KG1 (cell line): ENCODE measurements at places on chromosomes 3 and 15.

DNA sequence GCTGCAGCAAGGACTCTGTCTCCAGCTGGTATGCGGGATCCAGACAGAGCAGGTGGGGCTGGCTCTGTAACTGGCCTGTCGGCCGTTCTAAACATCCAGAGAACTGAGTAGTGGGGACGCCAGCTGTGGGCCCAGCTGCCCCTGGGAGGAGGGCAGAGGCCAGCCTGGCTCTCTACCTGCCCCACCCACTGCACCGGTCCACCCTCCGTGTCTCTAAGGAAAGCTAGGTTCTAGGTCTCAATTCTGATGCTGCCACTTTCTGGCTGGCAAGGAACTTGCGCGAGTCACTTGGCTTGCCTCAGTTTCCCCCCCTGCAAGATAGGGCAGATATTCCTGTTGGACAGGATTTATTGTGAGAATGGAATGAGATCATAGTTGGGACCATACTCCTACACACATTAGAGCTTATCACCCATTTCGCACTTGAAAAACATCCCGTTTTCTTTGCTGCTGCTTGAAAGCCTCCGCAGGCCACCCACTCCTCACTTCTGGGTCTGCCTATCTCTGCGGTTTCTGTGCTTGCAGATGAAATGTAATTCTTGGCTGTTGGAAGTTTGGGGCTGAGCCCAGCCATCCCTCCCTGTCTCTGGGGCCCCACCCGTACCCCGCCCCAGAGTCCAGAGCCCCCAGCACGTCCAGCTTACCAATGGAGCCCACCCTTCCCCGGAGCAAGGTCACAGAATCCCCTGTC is 65.8 kb downstream of the IQSEC1 start:
- no peak for DNase-seq

GRCh38 chr3:158723991-158724390 is 8.3 kb downstream of the RARRES1 start:
- DNase-seq: no peak

GRCh38 chr3:111156517-111156916 is 84.9 kb downstream of the NECTIN3 start:
- DNase-seq: no peak

DNA sequence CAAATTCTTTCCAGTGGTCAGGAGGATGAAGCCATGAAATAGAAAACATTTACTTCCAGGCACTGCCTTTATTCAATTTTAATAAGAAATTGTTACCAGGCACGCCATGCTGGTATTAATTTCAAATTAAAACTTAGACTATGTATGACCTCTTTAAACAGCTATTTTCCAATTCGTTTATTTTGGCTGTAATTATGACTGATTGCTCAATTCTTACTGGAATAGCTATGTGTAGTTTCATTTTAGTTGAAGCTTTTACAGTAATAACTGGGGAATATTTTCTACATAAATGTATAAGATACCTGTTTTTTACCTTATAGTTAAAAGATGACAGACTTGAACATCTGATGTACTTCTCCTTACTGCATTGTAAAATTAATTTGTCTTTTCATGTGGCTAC is 480.0 kb upstream of the GOLIM4 start:
- DNase-seq: no peak

- no peak for DNase-seq
Measured at GRCh38 chr15:84934942-84935729, 46.5 kb upstream of the PDE8A start.

GRCh38 chr3:102478160-102478559 is 43.3 kb downstream of the ZPLD1 start:
- no peak for DNase-seq

- DNase-seq: no peak
Measured at GRCh38 chr3:13594991-13595421, 46.1 kb downstream of the FBLN2 start.

GRCh38 chr3:157333551-157333991 is 103.1 kb upstream of the PTX3 start:
- no peak for DNase-seq

GRCh38 chr3:154428286-154429206 is 1.4 kb downstream of the GPR149 start:
- DNase-seq: no peak

GRCh38 chr3:15478640-15478979 is 42.9 kb downstream of the COLQ start:
- DNase-seq: no peak

DNA sequence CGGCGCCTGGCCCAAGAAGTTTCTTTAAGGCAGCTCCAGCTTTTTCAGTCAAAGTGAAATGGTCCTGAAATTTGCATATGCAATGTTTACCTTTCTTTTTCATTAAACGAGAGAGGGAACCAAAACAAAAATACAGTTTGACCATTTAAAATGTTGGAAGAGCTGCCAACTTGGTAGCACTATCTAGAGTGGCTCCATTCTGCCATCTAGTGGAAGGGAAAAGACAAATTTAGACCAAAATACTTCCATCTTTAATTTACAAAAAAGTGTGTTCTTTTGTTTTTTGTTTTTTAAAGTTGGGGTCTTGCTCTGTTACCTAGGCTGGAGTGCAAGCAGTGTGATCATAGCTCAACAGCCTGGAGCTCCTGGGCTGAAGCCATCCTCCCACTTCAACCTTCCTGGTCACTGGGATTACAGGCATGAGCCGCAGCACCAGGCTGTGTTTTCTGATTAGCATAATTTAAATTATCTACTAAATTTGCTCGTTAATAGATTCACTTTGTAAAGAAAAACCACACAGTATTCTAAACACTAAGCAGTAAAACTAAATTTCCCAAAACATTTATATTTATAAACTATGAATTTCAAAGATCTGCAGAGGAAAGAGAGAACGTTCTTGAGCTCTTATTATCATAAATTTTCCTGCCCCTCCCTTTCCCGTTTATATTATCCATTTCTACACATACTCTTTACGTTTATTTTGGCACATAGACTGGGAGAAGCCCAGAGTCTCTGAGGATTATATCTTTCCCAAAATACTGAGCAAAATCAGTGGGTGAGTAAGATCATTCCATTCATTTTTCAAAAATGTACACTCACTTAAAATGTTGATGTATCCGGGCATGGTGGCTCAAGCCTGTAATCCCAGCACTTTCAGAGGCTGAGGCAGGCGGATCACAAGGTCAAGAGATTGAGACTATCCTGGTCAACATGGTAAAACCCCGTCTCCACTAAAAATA is 15.4 kb upstream of the RFC4 start:
- DNase-seq: peak; percentile 43

DNA sequence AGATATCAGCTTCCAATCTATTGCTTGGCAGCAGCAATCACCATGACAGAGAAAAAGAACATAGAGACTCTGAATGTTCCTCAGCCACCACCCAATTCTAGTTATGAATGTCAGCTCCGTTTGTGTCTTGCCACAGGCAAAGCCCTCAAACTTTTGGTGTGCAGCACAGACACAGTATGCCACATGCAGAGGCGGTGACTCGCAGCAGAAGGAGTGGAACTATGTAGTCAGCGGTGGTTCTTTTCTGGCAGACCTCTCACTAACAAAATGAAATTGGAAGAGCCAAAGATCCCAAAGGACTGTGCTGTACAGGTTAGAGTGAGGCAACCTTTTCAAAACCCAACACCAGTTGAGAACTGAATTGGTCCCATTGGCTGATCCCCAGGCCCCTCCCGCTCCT is 220.9 kb downstream of the SLC9A9 start:
- DNase-seq: no peak

- DNase-seq: no peak
Measured at GRCh38 chr15:60803059-60803458, 324.1 kb upstream of the ICE2 start.

- DNase-seq: no peak
Measured at GRCh38 chr3:182795389-182795782, 2.1 kb downstream of the ATP11B start.

DNA sequence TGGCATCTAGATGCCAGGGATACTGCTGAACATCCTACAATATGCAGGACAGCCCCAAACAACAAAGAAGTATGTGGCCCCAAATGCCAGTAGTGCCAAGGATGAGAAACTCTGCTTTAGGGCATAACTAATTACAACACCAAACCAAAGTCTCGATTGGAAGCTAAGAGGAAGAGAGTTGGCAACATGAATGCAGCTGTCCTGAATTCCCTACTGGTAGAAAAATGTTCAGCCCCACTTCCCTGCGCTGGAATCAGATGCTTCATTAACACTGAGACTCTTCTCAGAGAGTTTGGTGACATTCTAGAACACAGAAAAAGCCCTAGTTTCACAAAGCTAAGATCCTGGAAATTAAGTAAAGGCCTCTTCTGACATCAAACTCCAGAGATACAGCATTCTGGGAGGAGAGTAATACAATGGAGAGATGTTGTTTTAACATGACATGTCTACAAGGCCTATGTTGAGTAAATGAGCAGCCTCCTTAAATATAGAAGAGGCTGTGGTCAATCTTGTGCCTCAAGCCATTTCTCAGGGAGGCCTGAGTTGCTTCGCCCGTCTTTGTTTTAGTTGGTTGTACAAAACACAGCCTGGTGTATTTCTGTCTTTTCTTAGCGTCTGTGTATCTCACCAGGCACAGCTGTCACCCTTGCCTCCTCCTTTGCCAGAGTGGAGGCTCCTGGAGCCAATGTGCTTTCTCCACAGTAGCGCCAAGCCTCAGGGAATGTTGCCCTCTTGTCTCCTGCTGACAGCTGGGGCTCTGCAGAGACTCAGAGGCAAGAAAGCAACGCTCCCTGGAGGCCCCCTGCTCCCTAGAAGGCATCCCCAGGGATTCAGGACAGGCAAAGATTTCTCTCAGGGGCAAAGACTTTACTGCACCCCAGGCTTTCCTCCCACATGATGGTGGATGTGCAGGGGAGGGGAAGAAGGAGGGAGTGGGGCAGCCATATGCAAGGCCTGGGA is 25.1 kb upstream of the CTNNB1 start:
- no peak for DNase-seq

DNA sequence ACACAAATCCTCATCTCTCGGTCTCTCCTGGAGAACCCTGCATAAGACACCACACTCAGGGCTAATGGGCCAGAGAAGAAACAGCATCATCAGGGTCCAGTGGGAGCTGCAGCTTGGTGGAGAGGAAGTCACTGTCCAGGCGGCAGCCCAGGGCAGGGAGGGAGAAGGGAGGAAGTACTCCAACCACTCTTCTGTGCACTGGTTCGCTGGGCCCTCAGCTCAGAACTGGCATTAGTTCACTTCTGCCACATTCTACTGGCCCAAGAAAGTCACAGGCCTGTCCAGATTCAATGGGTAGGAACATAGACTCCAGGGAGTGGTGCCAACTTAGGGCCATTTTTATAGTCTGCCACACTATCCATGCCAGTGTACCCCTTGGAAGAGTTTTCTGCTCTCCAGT is 169.0 kb downstream of the ABHD5 start:
- DNase-seq: no peak

- no peak for DNase-seq
Measured at GRCh38 chr3:145557405-145557804, 603.6 kb downstream of the PLOD2 start.

- no peak for DNase-seq
Measured at GRCh38 chr3:152279479-152279878, 10.8 kb downstream of the MBNL1 start.

GRCh38 chr15:35980719-35981118 is 434.8 kb upstream of the DPH6 start:
- no peak for DNase-seq

DNA sequence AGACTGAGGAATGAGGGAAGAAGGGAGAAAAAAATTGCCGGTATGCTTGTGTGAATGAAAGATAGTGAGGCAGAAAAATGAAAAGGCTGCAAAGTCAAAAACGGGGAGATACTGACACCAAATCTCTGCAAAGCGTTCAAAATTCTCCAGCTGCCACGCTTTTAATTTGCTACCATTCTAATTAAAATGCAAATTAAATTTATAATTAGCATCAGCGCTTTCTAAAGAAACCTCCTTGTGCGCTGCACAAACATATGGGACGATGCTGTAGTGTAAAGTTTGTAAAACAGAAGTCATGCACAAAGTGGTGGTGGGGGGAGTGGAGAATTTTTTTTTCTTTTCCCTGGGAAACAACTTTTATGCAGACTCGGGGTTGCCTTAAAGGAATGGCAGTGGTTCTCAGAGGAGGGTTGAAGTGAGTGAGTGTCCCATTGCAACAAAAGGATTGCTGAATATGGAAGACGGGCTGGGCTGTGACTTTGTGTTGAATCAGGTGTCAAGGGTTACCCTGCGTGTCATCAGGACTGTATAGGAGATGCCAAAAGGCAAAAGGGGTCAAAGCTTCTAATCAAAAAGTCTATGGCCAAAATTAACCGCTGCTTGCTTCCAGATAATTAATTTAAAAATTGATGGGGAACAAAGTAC is 472.2 kb downstream of the NR2F2 start:
- no peak for DNase-seq

GRCh38 chr3:79366414-79366813 is 401.4 kb downstream of the ROBO1 start:
- DNase-seq: no peak

- DNase-seq: no peak
Measured at GRCh38 chr3:9669720-9670432, 20.6 kb downstream of the MTMR14 start.

- no peak for DNase-seq
Measured at GRCh38 chr3:42438758-42439157, 28.3 kb upstream of the LYZL4 start.

DNA sequence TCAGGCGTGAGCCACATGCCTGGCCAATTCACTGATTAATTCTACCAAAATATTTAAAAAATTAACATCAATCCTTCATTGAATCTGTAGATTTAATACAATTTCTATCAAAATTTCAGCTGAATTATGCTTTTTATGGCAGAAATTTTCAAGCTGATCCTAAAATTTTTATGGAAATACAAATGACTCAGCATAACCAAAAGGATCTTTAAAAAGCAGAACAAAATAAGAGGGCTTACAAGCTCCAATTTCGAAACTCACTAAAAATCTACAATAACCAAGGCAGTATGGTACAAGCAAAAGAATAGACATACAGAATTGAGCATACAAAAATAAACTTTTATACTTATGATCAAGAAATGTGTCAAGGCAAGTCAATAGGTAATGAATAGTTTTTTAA is 180.4 kb upstream of the CTNNB1 start:
- no peak for DNase-seq

- DNase-seq: peak; percentile 57
Measured at GRCh38 chr15:63504979-63505841, 817 bp downstream of the USP3 start.

DNA sequence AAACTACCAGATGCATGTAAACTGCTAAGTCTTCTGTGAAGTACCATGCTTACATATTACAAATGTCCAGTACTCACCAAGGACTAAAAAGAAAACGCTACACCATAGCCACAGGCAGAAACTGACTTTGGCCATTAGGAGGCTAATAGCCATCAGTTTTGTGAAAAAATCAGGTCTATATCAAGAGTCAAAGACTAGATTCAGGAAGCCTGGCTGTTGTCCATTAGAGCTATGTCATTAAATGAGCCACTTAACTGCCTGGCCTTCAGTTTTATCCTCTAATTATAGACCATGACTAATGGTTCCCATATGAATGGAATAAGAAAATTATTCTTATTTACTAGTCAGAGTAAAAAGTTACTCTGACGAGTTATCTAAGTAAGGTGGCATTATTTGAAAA is 144.1 kb downstream of the VPS13C start:
- no peak for DNase-seq

DNA sequence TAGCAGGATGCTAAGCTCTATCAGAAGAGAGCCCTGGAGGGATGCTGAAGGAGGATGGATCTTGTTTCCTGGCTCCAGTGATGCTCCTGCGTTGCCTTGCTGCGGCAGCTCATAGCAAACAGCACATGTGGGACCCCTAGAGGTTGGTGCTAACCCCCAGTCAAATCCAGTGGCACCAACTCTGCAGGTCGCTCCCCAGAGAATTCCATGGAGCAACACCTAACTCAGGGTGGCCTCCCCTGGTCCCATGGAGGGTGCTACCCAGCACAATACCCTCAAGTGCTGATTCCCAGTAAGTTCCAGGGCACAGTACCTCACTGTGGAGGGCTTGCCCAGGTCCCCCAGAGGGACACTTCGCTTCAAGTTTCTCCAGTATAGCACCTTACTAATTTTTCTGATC is 231.2 kb downstream of the NEK10 start:
- no peak for DNase-seq
